ENCODE measurements at places on chromosomes 5 and 9.

- DNase-seq, result no peak
Observed at GRCh38 chr5:148491793-148492184, 108.0 kb downstream of the FBXO38 start.

DNA sequence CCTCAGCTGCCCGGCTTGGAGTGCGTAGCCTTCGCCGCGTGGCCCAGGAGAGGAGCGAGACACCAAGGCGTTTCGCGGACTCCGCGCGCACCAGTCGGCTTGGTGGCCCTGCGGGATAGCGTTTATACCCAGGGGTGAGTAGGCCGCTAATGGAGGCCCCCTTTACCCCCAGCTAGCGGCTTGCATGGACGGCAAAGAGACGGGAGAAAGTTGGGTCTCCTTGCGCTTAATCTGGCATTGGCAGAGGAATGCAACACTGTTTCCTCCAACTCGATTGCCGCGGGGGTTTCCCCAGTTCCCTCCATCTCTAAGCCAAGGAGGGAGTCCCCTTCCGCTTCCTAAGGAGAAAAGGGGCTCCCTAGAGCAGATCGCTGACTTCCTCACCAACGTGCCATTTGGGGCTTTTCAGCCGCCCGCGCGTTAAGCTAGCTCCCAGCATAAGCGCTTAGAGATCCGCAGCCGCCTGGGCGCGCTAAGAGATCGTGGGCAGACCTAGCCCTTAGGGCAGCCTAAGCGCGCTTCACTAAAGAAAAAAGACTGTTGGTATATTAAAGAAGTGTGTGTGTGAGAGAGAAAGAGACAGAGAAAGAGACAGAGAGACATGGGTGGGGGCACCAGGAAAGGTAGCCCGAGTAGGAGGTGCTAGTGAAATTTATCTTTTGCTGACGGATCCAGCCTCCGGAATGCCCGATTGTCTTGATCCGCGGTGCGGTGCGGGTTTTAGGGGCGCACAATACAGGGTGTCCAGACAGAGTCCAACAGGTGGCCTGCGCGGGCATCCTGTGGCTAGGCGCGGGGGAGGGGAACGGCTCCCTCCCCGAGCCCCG lies 597.9 kb upstream of the SGCD start:
- DNase-seq, result peak; percentile 79

GRCh38 chr5:42035526-42035925 lies 110.4 kb downstream of the FBXO4 start:
- no peak for DNase-seq

- DNase-seq, result no peak
Observed at GRCh38 chr5:27087747-27088146, 49.4 kb upstream of the CDH9 start.

DNA sequence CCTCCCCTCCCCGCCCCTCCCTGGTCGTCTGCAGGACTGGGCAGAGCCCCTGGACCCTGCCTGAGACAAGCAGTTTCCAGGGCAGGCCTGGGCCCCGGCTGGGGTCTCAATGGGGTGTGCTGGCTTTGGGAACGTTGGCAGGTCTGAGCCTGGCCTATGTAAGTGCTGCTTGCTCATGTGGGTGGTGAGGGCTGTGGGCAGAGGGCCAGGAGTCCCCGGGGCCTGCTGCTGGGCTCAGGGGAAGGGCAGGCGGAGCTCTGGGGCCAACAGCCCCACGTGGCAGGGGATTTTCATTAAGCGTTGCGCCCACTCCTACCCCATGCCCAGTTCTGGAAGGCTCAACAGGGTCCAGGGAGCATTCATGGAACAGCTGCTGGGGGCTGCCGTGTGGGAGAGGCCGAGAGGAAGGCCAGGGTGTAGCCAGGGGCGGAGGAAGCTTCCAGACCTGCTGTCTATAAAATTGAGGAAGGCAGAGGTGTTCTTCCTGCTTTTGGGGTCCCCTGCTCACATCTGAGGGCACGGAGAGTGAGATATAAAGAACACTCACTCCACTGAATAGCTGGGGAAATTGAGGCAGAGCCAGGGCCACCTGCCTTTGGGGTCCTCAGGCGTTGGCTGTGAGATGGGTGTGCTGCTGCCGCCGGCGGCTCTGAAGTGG lies 32.5 kb downstream of the RXRA start:
- no peak for DNase-seq

DNA sequence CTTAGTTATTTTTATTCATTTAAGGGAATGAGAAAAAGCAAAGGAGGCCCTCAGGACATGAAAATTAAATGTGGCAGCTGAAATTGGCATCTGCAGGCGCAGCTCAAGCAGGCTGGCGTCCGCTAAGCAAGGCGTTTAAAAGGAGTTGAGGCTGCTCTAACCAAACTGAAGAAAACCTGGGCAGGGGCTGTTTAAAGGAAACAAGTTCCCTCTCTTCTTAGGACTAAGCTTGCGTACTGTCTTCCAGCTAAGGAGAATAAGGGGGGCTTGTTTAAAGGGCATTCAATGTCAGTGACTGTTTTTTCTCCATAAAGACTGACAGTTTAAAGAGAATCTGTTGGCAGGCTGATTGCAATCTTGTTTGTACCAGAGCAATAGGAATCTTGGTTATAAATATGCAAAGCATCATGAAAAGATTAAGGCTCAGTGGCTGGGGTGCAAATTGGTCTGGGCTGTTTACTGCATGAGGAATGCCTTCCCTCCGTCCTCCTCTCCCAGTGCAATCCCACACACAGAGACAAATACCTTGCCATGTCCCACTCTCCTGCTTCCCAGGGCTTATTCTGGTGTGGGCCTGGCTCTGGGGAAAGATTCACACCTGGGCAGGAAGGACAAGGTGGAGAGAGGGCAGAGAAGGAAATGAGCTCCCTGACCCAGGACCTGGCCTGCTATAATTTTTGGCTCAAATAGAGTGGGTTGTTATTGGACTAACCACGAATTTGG lies 85.9 kb upstream of the LIFR start:
- no peak for DNase-seq

- peak; percentile 12 for DNase-seq
Observed at GRCh38 chr9:92706218-92706940, 36.4 kb upstream of the IPPK start.
